SJCRH30 (cell line): ENCODE measurements at places on chromosomes 3 and 15.
A peak's percentile ranks its signal among the peaks of the same experiment; 100 is the strongest.

- DNase-seq, result no peak
These were observed 255.3 kb upstream of the LRTM1 start for GRCh38 chr3:55183201-55183600.

- no peak for DNase-seq
These were observed 3.7 kb downstream of the IQSEC1 start for GRCh38 chr3:13069495-13069894.

DNA sequence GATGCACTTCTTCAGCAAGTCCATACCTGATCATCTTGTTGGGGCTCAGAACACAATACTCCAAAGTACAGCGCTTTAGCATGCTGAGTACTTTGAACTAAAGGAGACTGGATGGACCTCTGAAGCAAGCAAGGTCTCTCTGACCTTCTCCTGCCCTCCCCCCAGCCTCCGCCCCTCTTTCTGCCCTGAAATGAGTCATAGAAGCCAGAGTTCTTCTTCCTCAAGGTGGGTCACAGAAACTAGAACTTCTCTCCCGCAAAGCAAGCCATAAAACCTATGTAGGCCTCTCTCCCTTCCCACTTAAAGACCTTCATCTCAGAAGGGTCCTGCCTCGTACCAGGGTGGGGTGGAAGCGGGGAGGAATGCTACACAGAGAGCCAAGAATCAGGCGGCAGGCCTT, 230.5 kb upstream of the PROK2 start:
- DNase-seq, result no peak

- no peak for DNase-seq
These were observed 53.7 kb upstream of the ZNF280D start for GRCh38 chr15:56786966-56787365.

- no peak for DNase-seq
These were observed 79.3 kb upstream of the SKOR1 start for GRCh38 chr15:67746022-67746421.

GRCh38 chr3:71742621-71743020, 11.0 kb upstream of the GPR27 start:
- DNase-seq, result no peak

DNA sequence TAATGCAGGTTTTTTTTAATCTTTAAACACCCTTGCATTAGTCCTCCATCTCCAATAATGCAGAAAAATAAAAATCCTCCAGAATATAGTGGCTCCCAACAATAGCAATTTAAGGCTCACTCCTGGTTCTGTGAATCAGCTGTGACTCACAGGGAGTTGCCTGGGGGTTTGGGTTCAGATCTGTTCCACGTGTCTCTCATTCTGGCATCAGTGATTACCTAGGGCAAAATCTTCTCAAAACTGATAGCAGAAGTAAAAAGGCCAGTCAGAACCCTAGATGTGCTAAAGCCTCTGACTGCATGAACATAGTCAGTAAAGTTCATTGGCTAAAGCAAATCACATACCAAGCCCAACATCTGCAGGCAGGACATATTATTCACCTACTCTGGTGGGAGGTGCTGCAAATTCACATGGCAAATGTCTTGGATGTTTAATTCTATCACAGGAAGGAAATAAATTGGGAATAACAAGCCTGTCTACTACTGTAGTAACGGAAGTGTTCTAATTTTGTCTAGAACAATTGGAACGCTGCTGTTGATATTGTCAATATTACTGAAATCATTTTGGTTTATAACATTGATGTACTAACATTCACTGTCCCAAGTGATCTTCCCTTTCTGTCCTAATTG, 364.1 kb upstream of the CNTN4 start:
- no peak for DNase-seq

DNA sequence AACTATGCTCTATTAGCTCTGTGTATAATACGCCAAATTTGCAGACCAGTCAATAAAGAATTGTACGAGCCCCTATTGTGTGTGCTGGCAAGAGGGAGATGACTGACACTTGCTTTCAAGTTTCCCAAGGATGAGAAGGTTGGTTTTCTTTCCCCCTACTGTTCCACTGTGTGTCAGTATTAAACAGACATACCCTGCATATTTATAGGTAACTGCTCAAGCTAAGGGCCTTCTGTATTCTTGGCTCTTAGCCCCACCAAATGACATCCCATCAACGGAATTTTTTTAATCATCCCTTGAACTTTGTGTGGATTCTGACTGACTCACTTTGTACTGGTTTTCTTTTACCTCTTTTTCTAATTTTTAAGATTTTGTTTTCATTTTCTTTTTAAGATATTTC, 60.6 kb upstream of the GYG1 start:
- no peak for DNase-seq

- DNase-seq, result peak; percentile 86
These were observed 45.5 kb downstream of the SLC28A1 start for GRCh38 chr15:84929795-84930603.

DNA sequence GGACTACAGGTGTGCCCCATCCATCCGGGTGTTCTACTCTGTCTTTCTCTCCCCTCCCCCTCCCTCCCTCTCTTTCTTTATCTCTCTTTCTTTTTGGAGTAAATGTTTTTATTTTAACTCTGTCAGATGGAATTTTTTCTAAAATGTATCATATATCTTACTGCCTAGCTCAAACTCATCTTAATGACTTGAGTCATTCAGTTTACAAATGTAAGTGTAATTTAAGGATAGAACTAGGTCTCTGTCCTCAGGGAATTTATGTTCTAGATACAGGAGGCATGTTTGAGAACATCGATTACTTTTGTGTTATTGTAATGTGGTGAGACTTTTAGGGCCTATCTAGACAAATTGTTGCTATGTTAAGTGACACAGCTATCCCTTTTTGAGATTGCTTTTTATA, 3.5 kb downstream of the TBC1D23 start:
- no peak for DNase-seq

DNA sequence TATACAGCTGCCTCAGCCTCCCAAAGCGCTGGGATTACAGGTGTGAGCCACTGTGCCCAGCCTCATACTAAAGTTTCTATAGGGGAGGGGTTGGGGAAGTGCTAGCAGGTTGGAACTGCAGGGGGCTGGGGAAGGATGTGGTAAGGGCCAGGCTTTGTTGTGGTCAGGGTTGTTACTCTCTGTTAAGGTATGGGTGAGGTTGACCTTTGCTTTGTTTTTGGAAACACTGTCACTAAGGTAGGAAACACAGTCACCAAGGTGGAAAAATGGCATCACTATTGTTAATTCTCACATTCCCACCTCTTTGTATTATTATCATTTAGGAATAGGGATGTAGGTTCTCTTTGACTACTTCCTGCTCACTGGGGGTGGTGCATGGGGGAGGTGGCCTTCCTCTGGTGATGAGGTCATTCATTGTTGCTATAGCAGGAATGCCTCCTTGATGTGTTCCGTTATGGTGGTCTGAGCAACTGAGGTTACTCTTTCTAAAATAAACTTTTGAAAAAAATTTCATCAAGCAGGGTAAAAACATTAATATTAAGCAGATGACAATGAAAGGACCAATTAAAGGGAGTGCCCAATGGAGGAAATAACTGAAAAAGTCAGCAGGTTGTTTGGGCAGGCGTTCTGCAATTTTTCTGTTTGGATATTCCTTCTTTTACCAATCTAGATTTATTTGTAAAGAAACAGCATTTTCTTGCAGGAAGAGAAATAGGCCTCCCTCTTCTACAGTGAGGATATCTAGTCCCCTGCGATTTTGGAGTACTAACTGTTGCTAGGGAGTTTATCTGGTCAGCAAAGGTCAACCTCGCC, 150.5 kb downstream of the WDR76 start:
- no peak for DNase-seq

DNA sequence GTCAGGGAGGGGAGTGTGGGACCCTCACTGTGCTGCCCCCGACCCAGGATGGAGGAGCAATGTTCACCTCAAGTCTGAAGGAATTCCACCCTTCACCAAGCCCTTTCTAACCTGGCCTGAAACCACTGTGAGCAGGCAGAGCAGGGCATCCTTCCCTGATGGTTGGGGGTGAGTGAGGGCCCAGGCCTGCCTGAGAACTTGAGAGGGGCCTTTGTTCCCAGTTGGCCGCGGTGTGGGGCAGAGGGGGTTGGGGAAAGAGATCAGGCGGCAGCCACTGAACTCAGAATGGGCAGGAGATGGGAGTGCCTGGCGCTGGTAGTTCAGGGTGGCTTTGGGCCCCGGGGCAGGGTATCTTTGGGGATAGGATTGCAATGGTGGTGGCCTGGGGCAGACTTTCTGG, 103.5 kb upstream of the RPL32 start:
- DNase-seq, result peak; percentile 55

DNA sequence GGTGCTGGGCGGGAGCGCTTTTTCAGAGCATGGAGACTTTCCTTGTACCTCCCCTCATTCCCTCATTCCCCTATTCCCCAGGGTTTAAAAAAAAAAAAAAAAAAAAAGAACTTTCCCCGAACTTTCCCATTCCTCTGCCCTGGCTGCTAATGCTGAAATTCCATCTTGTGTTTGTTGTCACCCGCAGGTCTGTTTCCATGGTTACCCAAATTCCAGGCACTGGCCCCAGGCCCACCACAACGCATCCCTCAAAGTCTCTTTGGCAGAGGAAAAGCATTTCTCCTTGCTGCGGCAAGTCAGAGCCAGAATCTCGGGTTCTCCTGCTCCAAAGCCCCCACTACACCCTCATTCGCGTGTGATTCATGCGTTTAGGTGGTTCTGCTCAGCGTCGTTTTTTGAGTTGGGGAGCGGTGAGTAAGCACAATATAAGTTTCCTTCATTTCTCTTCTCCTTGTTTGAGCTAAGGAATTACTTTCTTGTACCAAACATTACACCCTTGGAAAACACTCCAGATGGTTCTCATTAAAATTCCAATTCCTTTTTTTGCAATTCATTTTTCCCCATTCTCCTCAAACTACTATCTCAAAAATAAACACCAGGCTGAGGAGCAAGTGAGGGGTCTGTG, 21.6 kb downstream of the ANAPC13 start:
- peak; percentile 76 for DNase-seq

- no peak for DNase-seq
These were observed 28.6 kb downstream of the CLDN1 start for GRCh38 chr3:190293621-190294020.

- DNase-seq, result no peak
These were observed 11.3 kb downstream of the PLA2G4D start for GRCh38 chr15:42082823-42083604.

DNA sequence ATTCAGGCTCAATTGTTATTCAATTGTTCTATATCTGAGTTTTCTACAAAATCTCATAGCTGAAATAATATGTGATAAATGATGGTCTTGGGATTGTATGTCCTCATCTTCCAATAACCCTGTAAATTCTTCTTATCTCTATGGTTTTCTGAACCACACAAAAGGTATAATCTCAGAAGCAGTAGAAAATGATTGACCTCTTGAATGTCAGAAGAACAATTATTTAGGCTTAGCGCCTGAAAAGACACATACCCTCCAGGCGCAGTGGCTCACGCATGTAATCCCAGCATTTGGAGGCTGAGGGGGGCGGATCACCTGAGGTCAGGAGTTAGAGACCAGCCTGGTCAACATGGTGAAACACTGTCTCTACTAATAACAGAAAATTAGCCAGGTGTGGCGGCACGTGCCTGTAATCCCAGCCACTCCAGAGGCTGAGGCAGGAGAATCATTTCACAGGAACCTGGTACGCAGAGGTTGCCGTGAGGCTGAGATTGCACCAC, 288.0 kb upstream of the TBC1D5 start:
- DNase-seq, result no peak

GRCh38 chr15:58548308-58549012, 116.7 kb downstream of the LIPC start:
- DNase-seq, result no peak

GRCh38 chr3:64382153-64382552, 156.9 kb upstream of the PRICKLE2 start:
- no peak for DNase-seq

GRCh38 chr3:106293161-106293560, 424.3 kb upstream of the CBLB start:
- no peak for DNase-seq

- DNase-seq, result no peak
These were observed 12.8 kb downstream of the TPRG1 start for GRCh38 chr3:189184566-189184965.

DNA sequence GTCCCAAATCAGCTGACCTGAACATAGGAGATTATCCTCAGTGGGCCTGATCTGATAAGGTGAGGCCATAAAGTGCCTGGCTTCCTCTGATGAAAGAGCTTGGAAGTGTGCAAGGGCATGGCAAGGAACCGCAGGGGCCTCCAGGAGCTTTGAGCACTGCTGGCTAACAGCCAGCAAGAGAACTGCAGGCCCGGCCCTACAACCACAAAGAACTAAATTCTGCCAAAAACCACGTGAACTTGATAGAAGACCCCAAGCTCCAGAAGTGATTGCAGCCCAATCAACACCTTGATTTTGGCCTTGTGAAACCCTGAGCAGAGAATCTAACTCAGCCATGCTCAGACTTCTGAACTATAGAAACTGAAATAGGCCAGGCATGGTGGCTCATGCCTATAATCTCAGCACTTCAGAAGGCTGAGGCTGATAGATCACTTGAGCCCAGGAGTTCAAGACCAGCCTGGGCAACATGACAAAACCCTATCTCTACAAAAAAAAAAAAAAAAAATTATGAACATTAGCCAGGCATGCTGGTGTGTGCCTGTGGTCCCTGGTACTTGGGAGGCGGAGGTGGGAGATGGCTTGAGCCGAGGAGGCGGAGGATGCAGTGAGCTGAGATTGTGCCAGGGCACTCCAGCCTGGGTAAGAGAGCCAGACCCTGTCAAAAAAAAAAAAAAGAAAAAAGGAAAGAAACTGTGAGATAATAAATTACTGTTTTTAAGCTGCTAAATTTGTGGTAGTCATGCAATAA, 7.7 kb upstream of the DIS3L start:
- no peak for DNase-seq

DNA sequence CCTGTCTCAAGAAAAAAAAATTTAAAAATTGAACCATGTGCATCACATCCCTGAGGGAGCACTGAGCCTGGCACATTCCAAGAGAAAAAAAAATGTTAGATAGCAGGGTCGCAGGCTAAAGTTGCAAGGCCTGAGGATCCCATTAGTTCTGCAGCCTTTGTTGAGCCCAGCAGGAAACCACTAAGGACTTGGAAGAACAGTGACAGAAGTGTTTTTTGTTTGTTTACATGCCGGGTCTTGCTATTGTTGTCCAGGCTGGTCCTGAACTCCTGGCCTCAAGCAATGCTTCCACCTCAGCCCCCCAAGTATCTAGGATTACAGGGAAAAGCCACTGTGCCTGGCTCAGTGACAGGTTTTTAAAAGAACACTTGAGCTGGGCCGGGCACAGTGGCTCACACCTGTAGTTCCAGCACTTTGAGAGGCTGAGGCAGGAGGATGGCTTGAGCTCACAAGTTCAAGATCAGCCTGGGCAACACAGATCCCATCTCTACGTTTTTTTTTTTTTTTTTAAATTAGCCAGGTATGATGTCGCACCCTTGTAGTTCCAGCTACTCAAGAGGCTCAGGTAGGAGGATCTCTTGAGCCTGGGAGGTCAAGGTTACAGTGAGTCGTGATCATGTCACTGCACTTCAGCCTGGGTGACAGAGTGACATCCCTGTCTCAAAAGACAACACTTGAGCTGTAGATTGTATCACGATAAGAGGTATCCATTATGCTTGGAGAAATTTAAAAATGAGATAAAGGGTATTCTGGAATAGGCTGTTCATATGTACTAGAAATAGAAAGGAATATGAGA, 15.2 kb downstream of the CHAC1 start:
- DNase-seq, result no peak

GRCh38 chr3:182633186-182633585, 160.1 kb upstream of the ATP11B start:
- DNase-seq, result no peak
